ENCODE measurements at places on chromosomes 2 and 18.

DNA sequence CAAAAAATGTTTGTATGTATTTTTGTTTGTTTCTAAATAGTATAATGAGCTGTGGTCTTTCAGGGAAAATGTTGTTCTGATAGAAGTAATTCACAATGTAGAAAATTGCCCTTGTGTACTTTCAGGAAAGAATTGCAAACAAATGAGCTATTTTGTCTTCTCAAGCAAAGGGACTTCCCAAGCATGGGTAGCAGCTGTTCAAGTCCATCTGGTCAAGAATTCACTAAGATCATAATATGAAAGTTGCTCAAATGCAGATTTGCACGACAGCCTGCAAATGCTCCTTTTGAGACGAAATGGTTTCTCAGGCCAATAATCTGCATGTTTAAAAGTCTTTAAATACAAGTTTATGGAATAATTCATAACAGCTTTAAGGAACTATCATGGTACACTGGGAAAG, 51.9 kb upstream of the HNMT start:
- DNase-seq, result no peak

DNA sequence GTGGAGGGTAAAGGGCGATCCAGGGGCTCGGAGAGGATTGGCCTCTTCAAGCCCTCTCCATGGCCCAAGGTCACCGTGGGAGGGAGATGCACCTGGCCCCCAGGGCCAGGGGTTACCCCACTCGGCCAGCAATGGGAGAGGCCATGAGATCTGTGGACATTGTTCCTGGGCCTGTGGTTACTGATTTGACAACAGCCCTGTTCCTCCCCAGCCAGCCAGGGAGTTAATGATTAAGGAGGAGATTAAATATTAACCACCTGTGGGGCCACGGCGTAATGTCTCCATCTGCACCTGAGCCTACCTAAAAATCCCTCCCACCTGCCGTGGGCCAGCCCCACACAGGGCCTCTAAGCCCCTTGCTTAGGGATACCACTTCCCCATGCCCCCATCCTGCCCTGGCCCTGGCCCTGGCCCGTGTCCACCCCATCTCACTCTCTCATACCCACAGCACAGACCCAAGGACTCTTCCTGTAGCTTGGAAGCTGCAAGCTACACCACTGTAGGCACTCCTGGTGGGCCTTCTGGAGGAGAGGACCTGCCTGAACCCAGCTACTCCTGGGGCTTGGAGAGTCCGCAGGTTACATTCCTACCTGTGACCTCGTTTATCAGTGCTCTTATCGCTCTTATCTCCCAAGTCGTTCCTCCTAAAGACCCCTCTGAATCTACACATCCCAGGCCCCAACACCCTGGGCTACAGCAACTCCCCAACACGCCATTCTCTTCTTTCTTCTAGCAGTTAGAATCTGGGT, 32.1 kb downstream of the ZFP36L2 start:
- no peak for DNase-seq

- DNase-seq, result no peak
These were observed 98.1 kb downstream of the ARMC9 start for GRCh38 chr2:231296401-231296974.

GRCh38 chr2:9002637-9003365, 683 bp downstream of the MBOAT2 start:
- DNase-seq, result no peak

GRCh38 chr2:207951734-207952470, 73.4 kb downstream of the PLEKHM3 start:
- no peak for DNase-seq

GRCh38 chr2:64166637-64167420, 22.6 kb upstream of the PELI1 start:
- no peak for DNase-seq

- DNase-seq, result no peak
These were observed 89.3 kb upstream of the SMAD2 start for GRCh38 chr18:48019557-48020325.

DNA sequence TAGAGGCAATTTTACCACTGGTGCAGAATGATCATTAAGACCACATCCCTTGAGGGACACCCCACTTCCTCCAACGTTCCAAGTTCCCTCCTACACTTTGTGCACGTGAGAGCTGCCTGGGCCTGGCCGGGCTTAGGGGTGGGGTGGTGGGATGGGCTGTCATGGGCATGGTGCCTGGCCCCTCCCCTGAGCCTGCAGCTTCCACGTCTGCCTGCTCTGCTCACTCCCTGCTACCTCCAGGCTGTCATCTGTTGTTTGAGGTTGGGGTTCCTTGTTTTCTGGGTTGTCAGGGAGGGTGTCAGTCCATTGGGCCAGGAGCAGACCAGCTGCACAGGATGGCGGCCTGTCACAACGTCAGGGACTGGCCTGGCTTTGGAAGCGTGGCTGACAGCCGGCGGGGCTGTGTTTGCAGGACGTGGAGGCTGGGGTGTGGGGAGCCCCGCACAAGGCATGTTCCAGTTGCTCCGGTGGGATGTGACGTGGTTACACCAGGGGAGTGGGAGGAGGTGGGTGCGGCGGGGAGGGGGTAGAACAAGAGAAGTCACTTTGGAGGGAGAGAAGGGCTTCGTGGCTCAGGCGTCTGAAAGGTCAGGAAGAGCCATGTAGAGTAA, 72.3 kb downstream of the RTP5 start:
- no peak for DNase-seq

DNA sequence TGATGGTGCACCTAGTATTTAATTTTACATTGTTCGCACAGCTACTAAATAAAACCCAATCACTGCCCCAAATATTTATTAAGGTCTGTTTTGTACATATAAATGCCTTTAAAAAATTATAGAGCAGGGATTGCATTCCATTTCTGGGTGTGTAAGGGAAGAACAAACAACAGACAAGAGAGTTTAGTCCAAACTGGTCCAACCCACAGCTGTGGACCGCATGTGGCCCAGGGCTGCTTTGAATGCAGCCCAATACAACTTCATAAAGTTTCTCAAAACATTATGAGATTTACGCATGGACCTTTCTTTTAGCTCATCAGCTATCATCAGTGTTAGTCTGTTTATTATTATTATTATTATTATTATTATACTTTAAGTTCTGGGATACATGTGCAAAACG, 114.8 kb upstream of the LRATD1 start:
- DNase-seq, result no peak

DNA sequence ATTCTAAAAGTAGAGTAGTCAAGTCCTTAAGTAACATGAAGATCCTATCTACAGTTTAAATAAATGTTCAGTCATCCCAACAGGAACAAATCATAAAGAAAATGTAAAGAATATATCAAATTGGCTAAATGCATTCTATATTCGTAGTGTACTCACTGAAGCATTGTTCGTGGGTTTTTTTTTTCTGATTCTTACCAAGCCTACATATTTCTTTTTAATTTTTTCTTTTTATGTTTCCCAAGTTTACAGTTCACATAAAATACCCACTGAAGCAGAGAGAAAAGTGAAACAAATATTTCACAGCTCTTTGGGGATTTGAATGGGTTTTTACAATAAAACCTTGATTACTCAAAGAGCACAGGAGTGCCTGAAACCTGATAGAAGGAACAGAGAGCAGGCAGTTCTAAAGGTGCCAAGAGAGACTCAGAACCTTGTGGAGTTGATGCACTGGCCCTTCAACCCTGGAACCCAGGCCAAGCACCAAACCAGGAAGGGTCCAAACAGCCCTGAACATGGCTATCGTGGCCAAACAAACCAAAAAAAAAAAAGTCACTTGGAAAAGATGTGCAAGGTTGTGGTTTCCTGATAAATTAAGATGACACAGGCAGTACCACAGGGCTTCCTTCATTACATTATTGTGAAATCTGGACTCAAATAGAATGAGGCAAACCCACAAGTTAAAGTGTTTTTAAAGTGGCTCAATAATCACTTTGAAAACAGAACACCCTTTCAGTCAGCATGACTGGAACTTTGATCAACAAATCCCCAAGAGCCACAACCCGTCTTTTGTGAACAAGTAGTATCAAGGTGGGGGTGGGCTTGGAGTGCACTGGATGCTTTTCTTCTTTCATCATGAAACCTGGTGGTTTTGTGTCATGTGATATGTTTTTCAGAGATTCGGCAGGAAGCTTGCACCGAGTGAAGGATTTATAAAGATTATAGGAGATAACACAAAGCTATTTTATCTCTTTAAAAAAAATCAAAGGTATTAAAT, 245.0 kb upstream of the FN1 start:
- DNase-seq, result peak; percentile 1

All from activated CD4-positive, alpha-beta T cell treated with anti-CD3 and anti-CD28 coated beads for 4 hours (primary cell).